Forelimb muscle (tissue), 1 donor: ENCODE measurements at places on chromosomes 1 and 21. TPM values are rescaled to one million over a fixed set of nuclear protein-coding genes. Genes with fewer than 3 reads are reported as not detected.

HFM1 gene
- polyA plus RNA-seq, result 1.6 TPM

GBP6 gene
- not detected for polyA plus RNA-seq

SIPA1L2 gene
- polyA plus RNA-seq, result 36.0 TPM

TMEM125 gene
- not detected for polyA plus RNA-seq

PBX1 gene
- polyA plus RNA-seq, result 57.3 TPM

PRMT2 gene
- polyA plus RNA-seq, result 116 TPM

PRELP gene
- polyA plus RNA-seq, result 1.5 TPM

AQP10 gene
- polyA plus RNA-seq, result not detected

HLCS gene
- 10.9 TPM for polyA plus RNA-seq

ASPM gene
- 8.7 TPM for polyA plus RNA-seq

FAM167B gene
- 4.0 TPM for polyA plus RNA-seq

PYHIN1 gene
- 0.22 TPM for polyA plus RNA-seq

CFAP74 gene
- 0.24 TPM for polyA plus RNA-seq

NUDC gene
- 50.2 TPM for polyA plus RNA-seq

OPTC gene
- polyA plus RNA-seq, result not detected

MMP23B gene
- 44.9 TPM for polyA plus RNA-seq

CD2 gene
- 0.29 TPM for polyA plus RNA-seq

SH2D5 gene
- polyA plus RNA-seq, result 0.15 TPM

AUNIP gene
- polyA plus RNA-seq, result 0.71 TPM

LDLRAD1 gene
- polyA plus RNA-seq, result not detected

CNR2 gene
- 0.06 TPM for polyA plus RNA-seq

LRRIQ3 gene
- polyA plus RNA-seq, result 0.44 TPM

KRTAP21-2 gene
- polyA plus RNA-seq, result not detected

PHLDA3 gene
- polyA plus RNA-seq, result 21.4 TPM

UHMK1 gene
- polyA plus RNA-seq, result 28.0 TPM

GPN2 gene
- 19.1 TPM for polyA plus RNA-seq
